ENCODE measurements at places on chromosomes 13 and 19. TPM values are rescaled to one million over a fixed set of nuclear protein-coding genes. Genes with fewer than 3 reads are reported as not detected.

The CATSPERD gene
- total RNA-seq = not detected

The CBARP gene
- total RNA-seq = 1.1 TPM

The WDR88 gene
- not detected for total RNA-seq

The KCTD4 gene
- total RNA-seq = not detected

The MYH14 gene
- 0.34 TPM for total RNA-seq

The SOX21 gene
- total RNA-seq = not detected

- no peak for DNase-seq
These were observed 300.5 kb downstream of the SPRY2 start for GRCh38 chr13:80040196-80040980.

- no peak for DNase-seq
These were observed 32.5 kb downstream of the FGF14 start for GRCh38 chr13:102369302-102369701.

Data from activated T-cell treated with anti-CD3 and anti-CD28 coated beads, Interleukin-2, amount 50 U/mL, for 4 hours (primary cell).